ENCODE measurements at places on chromosomes 16 and 17.
A peak's percentile ranks its signal among the peaks of the same experiment; 100 is the strongest.

DNA sequence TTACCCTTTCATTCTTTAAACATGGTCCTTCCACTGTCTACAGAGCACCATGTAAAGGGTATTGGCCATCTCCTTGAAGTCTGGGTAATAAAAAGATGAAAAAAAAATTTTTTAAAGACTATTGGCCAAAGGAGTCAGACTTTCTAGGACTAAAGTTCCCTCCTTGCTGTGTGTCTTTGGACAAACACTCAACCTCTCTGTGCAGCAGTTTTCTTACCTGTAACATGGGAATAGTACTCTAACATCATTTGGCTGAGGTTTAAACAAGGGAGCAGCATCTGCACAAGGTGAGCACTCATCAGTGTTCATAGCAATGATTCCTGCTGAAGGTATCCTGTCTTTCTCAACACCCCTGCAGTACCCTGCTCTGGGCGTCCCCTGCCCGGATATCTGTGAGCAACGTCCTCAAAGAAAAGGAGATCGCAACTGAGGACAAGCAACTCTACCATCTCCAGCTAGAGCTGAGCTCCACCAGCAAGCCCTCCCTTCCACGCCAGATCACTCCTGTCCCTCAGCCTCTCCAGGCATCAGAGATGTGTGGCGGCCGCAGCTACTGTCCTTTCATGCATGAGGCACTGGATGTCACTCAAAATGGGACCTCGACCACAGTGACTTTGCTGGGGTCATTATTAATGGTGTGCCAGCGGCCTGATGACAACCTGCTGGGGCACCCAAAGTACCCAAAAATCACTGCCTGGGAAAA is 29.5 kb upstream of the RPH3AL start:
- DNase-seq = no peak

DNA sequence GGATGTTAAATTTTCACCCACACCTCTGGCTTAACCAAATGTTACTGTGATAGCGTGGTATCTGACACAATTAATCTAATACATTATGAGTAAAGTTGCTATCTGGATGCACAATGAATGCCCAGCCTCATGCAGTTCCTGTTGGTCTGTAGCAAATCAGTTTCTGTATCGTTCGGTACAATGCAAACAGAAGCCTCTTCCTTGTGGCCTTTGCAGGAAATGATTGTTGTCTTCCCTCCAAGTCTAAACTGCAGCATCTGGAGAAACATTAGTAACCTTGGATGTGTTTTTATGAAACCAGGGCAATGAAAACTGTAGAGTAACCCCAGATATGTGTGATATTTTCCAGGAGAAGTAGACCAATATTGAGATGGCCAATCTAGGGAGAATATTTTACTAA is 46.8 kb downstream of the CYB561 start:
- DNase-seq = no peak

DNA sequence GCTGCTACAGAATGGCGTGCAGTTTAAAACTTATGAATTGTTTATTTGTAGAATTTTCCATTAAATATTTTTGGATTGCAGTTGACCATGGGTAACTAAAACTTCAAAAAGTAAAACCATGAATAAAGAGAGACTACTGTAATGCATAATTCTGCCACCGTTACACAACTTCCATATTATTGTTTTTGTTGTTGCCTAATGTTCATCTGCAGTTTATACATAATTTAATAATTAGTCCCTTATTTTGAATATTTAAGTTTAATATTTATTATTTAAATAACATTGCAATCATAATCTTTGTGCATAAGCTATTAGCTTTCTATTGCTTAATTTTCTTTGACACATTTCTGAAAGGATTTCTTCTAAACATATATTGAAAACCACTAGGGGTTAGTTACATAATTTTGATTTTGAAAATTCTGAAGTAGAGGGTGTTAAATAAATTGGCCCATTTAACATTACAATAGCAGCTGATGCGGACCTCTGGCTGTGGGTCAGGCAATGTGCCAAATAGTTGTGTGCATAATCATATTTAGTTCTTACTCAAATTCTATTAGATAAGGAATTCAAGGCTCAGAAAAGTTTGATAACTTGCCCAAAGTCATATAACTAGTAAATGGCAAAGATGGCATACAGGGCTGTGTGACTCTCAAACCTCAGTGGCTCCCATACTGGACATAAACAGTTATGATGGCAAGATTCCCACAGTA is 31.1 kb downstream of the PPM1E start:
- DNase-seq = peak; percentile 36

DNA sequence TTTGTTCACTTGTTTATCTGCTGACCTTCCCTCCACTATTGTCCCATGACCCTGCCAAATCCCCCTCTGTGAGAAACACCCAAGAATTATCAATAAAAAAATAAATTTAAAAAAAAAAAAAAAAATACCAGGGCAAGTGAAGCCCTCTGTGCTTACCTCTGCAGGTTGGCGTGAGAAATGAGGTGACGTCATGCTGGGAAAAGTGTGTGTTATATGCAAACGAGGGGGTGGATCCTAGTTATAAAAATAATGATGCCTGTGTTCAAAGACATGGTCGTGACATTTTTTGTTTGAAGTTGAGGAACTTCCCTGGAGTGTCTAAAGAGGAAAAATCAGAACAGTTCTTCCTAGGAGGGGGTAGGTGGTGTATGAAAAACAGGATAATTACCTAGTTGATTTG is 20.2 kb downstream of the TMC7 start:
- DNase-seq = no peak

GRCh38 chr17:45575126-45575885 is 84.8 kb upstream of the PLEKHM1 start:
- DNase-seq = no peak

DNA sequence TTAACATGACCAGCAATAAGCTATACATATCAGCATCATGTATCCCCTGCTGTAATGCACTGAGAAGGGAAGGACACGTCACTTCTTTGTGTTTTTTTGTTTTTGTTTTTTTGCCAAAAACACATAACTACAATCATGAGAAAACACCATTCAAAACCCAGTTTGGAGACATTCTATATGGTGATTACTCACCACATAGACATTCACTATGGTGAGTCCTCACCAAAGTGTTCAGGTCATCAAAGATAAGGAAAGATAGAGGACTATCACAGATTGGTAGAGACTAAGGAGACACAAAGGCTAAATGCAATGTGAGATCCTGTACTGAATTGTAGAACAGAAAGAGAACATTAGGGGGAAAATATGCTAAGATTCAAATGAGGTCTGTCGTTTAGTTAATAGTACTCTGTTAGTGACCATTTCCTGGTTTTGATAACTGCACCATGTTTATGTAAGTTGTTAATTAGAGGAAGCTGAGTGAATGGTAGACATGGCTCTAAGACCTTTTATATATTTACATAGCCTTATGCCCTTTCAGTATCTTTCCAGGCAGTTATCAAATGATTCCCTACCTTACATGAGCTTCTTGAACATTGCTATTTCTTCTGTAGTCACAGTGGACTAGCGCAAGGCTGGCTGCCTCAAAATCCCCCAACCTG is 46.6 kb downstream of the PIK3R5 start:
- DNase-seq = no peak

DNA sequence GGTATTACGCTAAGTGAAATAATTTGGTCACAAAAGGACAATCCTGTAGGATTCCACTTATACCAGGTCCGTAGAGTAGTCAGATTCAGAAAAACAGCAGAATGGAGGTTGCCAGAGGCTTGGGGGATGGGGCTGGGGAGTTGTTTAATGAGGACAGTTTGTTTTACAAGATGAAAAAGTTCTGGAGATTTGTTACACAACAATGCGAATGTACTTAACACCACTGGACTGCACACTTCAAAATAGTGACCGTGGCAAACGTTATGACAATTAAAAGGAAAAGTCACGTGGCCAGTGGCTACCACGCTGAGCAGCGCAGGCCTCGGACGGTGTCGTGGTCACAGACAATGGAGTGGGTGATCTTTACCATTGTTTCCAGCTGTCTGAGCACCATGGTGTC is 338.1 kb downstream of the SEC14L1 start:
- DNase-seq = no peak

- no peak for DNase-seq
Measured at GRCh38 chr17:62892870-62893338, 73.1 kb upstream of the TANC2 start.

- DNase-seq = peak; percentile 67
Measured at GRCh38 chr16:67546761-67547422, 15.4 kb upstream of the CTCF start.

DNA sequence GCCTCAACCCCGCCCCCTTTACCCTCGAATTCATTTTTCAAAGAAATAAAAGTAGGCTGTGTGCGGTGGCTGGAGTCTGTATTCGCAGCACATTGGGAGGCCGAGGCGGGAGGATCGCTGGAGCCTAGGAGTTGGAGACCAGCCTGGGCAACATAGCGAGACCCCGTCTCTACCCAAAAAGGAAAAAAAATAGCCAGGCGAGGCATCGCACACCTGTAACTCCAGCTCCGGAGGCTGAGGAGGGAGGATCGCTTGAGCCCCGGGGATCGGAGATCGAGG is 671 bp upstream of the TOP2A start:
- DNase-seq = no peak

DNA sequence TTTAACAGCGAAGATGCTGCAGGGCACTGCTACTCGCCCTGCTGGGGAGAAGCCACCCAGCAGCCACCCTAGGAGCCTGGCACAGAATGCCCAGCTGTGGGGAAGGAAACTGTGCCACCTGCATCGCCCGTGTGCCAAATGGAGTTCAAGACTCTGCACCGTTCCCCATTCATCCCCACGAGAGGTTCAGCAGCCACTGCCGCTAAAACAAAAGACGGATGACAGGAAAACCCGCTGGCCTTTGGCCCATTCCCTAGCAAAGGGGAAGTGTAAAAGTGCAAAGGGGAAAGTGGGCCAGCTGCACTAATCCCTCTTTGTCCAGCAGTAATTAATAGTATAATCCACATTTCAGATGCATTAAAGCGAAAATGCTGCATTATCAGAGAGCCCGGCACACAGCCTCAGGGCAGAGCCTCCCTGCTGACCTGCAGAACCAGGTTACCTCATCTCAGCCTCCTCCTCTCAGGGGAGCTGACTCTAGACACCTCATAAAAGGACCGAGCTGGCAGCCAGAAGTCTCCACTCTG is 37.7 kb downstream of the ZFHX3 start:
- no peak for DNase-seq

DNA sequence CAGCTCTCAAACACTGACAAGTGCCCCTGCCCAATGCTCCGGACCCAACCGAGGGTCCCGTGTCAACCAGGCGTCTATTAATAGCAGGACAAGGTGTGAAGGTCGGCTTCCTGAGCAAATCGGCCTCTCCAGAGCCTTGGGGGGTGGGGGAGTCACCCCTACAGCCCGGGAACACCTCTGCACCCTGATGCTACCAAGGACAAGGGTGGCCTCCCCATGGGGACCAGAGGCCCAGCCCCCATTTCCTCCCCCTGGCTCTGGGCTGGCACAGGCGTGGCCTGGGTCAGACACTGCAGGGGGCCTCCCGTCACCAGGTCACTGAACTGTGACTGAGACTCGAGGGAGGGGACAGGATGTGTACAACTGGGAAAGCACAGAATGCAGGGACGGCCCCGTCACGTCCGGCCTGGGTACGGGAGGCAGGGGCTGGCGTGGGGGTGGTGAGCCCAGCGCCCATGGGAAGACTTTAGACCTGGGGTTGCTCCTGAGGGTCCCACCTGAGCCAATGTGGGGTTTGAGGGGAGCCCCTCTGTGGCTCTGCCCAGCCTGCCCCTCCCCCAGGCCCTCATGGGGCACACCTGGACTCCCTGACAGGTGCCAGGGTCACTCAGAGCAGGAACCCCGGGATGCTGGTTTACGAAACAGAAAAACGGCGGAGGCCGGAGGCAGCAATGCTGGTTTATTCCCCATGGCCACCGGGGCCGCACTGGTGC is 579 bp upstream of the CYBA start:
- DNase-seq = no peak

Data from SJSA1 (cell line).